Stimulated activated CD8-positive, alpha-beta memory T cell treated with anti-CD3 and anti-CD28 coated beads, Interleukin-4, amount 100 ng/mL, for 24 hours (primary cell): ENCODE measurements at places on chromosomes 5 and 9.

DNA sequence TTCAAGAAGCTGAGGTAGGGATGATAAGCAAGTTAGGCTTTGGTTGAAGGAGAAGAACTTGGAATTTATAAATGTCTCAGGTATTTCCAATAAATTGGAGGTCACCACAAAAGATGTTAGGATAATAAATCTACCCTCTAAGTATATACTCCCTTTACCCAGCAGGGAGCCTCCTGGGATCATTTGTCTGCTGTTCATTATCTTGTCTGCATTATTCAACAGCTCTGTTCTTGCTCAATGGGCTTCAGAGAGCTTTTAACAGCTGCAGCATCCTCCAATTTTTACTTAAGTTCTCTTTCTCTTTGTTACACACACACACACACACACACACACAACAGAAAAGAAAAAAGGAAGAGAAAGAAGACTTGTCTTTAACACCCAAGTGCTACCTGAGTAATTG lies 51.7 kb upstream of the VPS13A start:
- no peak for DNase-seq

DNA sequence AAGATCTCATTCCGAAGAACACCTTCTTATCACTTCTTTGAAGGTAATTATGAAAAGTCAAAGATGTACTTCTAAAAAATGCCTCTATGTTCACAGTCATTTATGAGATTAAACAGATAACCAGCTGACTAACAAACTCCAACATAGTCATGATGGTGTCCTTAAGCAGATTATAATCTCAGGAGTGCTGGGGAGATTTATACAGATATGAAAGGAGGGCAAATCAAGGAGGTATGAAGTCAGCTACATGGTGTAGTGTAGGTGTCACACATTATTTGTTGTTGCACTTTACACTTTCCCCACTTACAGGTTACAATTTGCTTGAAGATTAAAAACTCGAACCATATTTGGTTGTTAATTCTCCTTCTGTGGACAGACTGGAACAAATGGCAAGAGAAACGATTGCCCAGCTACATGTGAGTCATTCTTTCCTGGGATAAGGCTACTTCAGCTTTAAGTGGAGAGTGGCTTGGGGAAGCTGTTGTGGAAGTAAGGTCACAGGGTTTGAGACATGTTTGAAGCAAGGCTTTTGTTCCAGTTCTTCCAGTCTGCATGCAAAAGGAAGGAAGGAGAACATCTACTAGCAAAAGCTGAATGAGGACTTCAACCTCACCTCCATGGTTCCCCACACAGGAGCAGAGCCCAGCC lies 320.1 kb downstream of the ADGRV1 start:
- DNase-seq: no peak

DNA sequence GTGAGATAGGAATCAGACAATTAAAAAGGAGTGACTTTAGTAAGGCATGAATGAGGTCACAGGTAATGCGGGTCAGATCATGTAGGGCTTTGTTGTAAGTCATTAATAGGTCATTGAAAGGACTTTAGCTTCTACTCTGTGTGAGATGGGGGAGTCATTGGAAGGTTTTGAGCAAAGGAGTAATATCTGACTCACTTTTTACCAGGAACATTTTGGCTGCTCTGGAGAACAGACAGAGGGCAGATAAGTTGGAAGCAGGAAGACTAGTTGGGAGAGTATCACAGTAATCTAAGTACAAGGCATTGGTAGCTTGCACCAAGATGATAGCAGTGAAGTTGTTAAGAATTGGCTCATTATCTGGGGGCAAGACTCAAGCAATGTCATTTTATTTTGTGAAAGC lies 37.4 kb downstream of the KIF2A start:
- DNase-seq: no peak

- no peak for DNase-seq
Observed at GRCh38 chr5:74272831-74273451, 367.6 kb downstream of the ENC1 start.

GRCh38 chr9:135907006-135907430 lies 328 bp downstream of the CAMSAP1 start:
- no peak for DNase-seq
